Suprapubic skin (tissue), 4 donors: ENCODE measurements at places on chromosomes 7 and 10.

DNA sequence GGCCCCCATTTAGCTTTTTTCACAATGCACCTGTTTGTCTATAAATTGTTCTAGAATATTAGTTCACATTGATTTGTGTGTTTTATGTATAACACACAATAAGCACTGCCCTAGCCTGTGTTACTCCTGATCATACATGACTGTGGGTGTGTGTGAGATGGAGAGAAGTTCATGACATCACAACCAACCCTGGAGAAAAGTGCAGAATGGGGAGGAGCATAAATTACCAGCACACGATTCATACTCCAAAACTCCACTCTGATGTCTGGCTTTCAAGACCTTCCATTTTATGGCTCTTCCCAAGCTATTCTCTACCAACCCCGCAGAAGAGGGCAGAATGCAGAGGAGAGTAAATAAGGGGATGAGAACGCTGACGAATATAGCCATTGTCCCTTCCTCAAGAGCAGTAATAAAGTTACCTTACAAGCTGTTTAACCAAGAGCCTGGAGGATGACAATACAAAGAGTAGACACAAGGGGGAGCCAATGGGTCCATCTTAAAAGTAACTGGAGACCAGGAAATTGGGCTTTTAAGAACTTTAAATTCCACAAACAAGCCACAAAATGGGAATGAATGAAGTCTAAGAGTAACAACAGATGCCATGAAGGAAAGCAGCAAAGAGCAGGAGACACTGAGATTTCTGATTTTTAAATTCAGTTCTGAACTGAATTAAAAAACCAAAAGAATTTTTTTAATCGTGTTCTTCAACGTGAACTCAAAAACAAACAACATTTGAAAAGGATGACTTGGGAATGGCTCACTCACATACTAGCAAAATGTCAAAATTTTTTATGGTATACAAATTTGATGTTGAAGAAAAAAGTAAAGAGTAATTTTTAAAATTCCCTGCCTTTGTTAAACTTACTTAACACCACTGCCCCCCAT lies 159.6 kb downstream of the PARD3 start:
- no peak overlapping the region for H3K27ac ChIP-seq
- H3K4me1 ChIP-seq, result peaks cover 44% of the 10 kb centered on the region
- no peak for DNase-seq
- no peaks in the 10 kb centered on the region for H3K27me3 ChIP-seq
- H3K36me3 ChIP-seq, result no peaks in the 10 kb centered on the region

DNA sequence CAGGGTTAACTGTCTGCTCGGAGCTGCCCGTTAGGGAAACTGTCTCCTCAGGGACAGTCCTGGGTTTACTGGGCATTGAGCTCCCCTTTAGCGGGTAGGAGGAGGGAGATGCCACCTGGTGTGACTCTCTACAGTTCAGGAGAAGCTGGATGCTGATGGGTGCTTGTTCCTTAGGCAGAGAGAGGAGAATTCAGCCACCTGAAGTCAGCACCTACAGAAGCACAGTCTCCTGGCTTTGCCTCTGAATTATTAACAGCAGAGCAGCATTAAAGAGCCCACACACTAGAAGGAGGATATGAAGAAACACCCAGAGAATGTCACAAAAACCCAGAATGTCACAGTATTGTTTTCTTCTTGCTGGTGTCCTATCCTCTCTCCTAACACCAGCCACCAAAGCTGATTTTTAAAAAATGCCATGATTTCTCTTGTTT lies 696 bp downstream of the GIMAP4 start:
- no peak for DNase-seq
- H3K4me1 ChIP-seq, result peaks cover 15% of the 10 kb centered on the region
- no peaks in the 10 kb centered on the region for H3K27me3 ChIP-seq

GRCh38 chr10:21372651-21373410 lies 152.7 kb downstream of the SKIDA1 start:
- H3K27ac ChIP-seq, result no peak overlapping the region
- H3K27me3 ChIP-seq, result no peaks in the 10 kb centered on the region
- H3K36me3 ChIP-seq, result no peaks in the 10 kb centered on the region

DNA sequence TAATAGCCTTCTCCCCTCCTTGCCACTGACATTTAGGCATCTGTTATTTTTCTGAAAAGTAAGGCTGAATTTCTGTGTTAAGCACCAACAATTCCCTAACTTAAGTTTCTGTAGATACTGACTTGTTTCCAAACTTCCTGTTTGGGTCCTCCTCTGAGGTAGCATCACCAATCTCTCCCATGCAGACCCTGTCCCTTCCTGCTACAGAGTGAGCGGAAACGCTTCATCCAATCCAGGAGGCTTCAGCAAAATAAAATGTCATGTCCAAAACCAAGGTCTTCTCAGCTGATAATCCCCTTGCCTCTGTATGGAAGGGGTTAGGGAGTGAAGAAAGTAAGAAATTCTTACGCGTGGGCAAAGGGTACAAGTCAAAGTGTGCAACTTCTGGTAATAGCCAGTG lies 29.9 kb downstream of the XPNPEP1 start:
- H3K27me3 ChIP-seq, result no peaks in the 10 kb centered on the region
- DNase-seq, result no peak
- peak overlapping the region; percentile 79 for H3K27ac ChIP-seq
- H3K4me3 ChIP-seq, result no peak overlapping the region
- peaks cover 71% of the 10 kb centered on the region for H3K4me1 ChIP-seq

DNA sequence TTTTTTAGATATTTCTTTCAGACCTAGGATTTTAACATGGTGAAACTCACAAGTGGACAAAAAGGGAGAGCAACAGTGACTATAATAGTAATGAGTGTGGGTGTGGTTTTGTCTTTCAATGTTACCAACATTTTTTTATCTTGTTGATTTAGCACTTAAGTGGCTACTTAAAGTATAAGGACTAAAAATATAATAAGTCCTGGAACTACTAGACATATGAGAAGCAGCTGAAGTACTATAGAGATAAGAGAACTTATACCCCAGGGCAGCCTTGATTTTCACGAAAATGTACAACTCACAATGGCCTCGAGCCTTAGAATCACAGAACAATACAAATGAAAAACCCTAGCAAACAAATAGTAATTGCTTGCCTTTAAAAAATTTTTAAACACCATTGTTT lies 1151.8 kb downstream of the TYW1 start:
- H3K36me3 ChIP-seq, result no peaks in the 10 kb centered on the region
- no peaks in the 10 kb centered on the region for H3K27me3 ChIP-seq

GRCh38 chr7:124101173-124101768 lies 68.4 kb upstream of the TMEM229A start:
- no peaks in the 10 kb centered on the region for H3K27me3 ChIP-seq
- H3K4me3 ChIP-seq, result no peak overlapping the region
- H3K36me3 ChIP-seq, result no peaks in the 10 kb centered on the region
- DNase-seq, result no peak
- no peak overlapping the region for H3K27ac ChIP-seq
- H3K4me1 ChIP-seq, result no peaks in the 10 kb centered on the region

DNA sequence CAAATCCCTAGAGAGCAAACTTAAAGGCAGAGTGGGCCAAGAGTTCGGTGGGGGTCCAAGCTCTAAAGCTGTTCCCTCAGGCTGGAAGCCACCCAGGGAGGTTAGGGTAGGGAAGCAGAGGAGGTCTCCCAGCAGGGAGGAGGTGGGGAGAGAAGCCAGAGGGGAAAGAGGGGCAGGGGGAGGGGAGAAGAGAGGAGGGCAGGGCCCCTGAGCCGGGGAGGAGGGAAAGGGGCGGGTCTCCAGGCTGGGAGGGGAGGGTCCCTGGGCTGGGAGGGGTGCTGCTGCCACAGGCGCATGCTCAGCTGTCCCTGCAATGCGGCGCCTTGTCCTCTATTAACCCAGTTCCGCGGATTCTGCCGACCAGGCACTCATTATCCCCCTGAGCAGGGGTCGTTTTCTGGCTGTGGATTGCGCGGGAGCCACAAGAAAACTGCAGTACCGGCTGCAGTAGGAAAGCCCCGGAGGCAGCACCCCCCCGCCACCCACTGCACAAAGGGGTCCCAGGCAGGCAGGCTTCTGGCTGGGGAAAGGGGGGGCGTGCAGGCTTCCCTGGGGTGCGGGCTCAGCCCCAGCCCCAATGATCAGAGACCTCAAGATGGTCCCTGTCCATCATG lies 49.3 kb downstream of the CAMK2B start:
- DNase-seq, result peak; percentile 49
- no peak overlapping the region for H3K27ac ChIP-seq
- H3K4me3 ChIP-seq, result no peak overlapping the region
- H3K36me3 ChIP-seq, result no peaks in the 10 kb centered on the region
- H3K27me3 ChIP-seq, result peaks cover 11% of the 10 kb centered on the region
- peaks cover 4% of the 10 kb centered on the region for H3K4me1 ChIP-seq

- no peak overlapping the region for H3K4me3 ChIP-seq
- peak; percentile 74 for DNase-seq
- H3K27ac ChIP-seq, result peak overlapping the region; percentile 53
- H3K4me1 ChIP-seq, result peaks cover 16% of the 10 kb centered on the region
- H3K36me3 ChIP-seq, result no peaks in the 10 kb centered on the region
Observed at GRCh38 chr10:4514445-4515108, 311.4 kb upstream of the AKR1E2 start.
